ENCODE measurements at places on chromosomes 12 and 14.

- no peak for DNase-seq
Observed at GRCh38 chr12:54368025-54368708, 3.9 kb upstream of the GPR84 start.

DNA sequence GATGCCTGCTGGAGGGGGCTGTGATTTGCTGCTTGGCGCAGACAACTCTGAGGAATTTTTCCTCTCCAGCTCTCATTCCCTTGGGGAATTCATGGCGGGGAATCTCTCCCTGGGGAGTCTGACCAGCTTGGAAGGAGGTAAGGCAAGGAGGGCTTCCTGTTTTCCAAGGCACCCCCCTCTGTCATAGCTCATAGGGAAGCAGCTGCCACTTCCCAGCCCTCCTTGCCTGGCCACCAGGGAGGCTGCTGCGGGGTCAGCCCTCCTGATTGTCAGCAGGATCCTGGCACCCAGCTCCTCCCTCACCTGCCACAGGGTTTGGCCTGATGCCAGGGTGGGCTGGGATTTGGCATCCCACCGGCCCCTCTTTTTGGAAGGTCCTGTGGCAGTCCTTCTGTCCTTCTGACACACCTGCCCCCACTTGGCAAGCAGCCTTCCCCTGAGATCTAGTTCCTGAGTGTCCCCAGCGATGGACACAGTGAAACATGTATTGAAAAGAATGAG lies 74.9 kb downstream of the TSPAN9 start:
- DNase-seq = peak; percentile 53

GRCh38 chr14:69701857-69702256 lies 65.1 kb upstream of the SRSF5 start:
- no peak for DNase-seq

GRCh38 chr12:54331461-54331860 lies 6.5 kb downstream of the COPZ1 start:
- DNase-seq = no peak

- no peak for DNase-seq
Observed at GRCh38 chr12:108634341-108634751, 652 bp upstream of the SELPLG start.

DNA sequence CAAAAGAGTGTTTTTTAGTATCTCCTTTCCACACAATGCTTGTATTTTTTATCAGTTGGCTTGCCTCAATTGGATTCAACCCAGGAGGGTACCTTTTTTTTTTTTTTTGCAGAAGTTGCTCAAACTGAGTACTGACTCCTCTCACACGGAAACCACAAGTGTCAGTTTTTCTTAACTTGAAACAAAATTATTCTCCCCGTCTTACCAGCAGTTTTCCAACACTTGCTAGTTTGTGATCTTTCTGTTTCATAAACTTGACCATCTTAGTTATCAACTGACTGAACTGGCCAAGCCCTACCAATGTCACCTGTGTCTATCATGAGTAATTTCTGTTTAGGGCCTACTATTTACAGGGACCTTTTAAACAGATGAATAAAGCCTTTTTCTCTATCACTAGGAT lies 34.1 kb upstream of the ITPR2 start:
- no peak for DNase-seq

DNA sequence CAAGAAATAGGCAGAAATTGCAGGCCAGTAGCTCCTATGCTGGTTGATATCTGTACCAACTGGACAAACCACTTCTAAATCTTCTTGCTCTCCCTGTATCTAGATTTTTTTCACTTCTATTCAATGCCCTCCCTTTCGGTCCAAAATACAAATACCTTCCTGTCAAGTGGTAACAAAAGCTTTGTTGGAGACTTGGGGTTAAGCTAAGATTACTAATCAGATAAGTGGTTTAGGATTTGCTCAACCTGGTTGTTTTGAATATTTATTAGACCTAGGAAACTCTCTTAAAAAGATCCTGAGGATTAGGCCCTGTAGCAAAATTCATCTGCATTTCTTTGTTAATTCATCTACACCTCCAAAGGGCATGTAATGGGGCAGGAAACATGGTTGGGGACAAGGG lies 410.1 kb downstream of the NAV3 start:
- DNase-seq = no peak

GRCh38 chr14:88095791-88096190 lies 90.9 kb downstream of the GPR65 start:
- no peak for DNase-seq

GRCh38 chr12:69150796-69151127 lies 88.6 kb upstream of the CPSF6 start:
- no peak for DNase-seq

- DNase-seq = no peak
Observed at GRCh38 chr14:87264796-87265195, 728.2 kb downstream of the GALC start.

DNA sequence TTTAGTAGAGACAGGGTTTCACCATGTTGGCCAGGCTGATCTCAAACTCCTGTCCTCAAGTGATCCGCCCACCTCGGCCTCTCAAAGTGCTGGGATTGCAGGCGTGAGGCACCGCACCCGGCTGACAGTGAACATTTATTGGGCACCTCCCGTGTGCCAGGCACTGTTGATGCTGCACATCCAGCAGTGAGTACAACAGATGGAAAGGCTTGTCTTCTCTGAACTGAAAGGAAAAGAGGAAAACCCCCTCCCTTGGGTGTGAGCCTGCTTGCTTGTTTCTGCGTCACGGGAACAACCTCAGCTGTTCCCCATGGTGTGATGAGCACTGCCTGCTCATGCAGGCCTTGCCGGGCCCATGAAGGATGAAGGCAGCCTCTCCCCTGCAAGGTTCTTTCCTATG lies 39.5 kb downstream of the DGLUCY start:
- DNase-seq = no peak

DNA sequence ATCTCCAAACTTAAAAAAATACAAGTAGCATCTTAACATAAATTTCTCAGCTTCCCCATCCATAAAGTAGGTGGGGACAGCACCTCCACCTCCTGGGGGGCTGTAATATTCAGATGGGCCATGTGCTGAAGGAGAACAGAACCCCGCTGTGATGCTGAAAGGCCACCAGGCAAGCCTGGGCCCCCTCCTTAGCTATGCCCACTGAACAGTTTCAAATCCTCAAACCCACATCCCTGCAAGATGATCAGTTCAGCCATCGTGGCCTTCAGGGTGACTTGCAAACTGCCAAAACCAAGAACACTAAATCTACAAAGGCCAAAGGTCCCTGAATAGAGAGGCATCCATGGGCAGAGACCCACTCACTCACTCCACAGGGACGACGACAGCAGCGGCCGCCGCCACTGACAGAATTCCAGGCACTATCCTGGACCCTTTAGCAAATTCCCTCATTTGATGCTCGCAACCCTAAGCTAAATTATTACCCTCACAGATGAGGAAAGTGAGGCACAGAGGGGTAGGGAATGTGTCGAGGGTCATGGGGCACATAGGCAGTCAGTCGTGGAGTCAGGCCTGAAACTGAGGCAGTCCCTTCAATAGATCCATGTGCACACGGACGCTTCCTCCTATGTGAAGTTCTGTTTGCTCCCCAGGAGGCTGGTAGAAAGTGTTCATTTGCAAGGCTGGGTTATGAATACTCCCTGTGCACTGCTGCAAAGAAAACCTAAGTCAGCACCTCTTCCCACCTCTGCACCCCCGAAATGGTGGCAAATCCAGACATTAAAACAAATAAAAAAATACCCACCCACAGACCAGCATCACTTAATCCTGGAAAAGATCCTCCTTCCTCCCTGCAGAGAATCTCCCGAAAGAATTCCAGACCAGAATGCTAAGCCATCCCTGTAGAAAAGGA lies 5.9 kb downstream of the ITPK1 start:
- DNase-seq = no peak

DNA sequence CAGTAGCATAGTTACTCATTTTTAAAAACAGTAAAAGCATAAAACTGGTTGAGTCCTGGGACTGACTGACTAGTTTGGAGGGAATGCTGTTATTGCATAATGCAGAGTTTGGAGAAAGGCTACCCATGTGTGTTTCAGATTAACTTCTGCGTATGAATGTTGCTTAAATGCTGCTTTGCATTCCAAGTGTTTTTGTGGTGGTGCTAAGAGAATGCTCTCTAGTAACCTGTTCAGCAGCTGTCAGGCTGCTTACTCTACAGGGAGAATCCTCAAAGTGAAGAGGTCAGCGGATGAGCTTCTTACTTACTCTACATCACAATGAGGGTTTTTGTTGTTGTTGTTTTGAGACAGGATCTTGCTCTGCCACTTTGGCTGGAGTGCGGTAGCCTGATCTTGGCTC lies 4.3 kb downstream of the DLST start:
- DNase-seq = peak; percentile 93

DNA sequence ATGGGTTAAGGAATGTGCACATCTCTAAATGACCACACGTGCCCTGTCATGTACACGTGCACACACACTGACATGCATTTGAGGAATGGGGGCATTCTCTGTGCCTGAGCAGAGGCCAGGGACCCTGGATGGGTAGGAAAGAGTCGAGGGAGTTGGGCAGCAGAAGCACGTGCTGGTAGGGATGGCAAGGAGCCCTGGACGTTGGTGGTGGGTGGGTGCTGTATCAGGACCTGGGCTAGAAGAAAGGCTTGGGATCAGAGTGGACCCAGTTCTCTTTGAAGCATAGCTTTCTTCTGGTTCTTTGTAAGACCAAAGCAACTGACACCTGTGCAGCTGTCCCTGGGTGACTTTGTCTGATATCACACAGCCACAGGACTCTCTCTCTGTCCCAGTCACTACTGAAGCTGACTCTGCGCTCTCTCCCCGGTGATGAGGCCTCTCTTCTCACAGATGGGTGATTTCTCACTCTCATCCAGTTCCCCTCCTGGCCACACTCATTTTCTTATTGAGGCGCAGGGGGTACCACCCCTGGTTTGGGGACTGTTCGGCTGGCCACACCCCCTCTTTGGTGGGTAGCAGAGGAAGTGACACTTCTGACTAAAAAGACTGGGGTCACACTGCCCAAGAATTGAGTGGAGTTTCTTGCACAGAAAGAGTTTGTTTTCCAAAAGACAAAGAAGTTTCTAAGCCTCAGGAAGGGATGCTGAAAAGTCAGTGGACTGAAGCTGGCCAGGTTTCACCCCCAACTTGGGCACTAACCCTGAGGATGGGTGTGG lies 171.7 kb upstream of the RTL1 start:
- DNase-seq = no peak

GRCh38 chr12:47071241-47071852 lies 8.1 kb upstream of the PCED1B start:
- DNase-seq = no peak

DNA sequence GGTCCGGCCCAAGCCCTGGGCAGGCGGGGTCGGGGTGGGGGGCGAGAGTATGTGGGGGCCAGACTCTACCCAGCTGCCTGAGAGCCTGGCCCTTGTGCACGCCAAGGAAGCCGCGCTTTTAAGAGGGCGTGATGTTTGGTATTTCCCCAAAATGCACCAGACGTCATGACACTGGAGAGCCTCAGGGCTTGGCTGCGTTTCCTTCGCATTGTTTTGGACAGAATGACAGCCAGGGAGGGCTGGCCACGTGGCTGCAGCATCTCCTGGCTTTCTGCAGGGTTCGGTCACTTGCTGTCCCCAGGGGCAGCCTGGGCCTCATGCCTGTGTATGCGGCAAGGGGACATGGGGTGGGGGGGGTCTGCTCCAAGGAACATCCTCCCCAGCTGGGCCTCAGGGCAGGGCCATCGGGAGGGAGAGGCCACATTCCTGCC lies 16.1 kb upstream of the NUDT14 start:
- DNase-seq = peak; percentile 76

DNA sequence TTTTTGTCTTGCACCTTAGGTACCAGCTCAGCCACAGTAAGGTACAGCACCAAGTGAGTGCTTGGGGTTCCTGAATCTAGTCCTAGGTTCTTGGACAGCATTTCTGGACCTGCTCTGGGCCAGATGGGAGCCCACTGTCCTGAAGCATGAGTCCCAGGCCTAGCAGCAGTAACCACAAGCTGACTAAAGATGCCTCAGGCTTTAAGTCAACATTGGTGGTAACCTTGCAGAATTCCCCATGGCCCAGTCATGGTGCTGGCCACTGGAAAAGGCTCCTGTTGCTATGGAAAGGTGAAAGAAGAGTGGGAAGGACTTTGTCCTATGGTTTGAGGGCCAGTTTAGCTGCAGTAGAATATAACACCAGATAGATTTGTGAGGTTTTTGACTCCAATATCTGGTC lies 86.9 kb upstream of the CLEC14A start:
- DNase-seq = peak; percentile 29

DNA sequence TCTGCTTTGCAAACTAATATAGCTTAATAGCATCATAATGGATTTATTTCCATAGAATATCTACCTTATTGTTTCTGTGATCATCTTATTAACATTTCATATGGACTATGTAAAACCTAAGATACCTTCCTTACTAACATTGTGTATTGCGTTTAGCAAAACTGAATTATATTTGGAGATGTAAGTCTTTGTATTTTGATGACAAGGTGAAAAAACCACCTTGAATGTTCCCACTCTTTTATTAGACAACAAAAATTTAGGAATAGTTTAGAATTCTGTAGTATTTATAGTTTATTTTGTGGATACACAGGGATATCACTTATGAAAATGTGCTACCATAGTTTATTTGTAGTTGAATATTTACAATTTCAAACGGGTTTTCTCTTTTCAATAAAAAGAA lies 32.0 kb downstream of the RASSF8 start:
- DNase-seq = no peak

DNA sequence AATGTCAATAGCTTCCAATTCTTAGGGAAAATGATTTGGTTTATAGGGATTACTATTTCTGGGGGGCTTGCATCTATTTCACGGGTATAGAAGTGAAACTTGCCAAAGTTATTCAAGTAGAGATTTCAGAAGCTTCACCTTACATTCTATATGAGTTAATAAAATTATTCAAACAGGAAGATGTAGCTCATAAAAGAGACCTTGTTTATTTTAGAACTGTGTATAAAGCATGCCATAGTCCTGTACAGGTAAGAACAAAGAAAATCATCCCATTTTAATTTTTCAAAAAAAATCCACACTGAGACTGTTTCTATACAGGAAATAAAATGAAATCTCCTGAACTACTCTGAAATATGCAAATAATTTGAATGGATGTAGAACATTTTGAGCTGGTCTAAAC lies 834.7 kb downstream of the TRHDE start:
- no peak for DNase-seq

DNA sequence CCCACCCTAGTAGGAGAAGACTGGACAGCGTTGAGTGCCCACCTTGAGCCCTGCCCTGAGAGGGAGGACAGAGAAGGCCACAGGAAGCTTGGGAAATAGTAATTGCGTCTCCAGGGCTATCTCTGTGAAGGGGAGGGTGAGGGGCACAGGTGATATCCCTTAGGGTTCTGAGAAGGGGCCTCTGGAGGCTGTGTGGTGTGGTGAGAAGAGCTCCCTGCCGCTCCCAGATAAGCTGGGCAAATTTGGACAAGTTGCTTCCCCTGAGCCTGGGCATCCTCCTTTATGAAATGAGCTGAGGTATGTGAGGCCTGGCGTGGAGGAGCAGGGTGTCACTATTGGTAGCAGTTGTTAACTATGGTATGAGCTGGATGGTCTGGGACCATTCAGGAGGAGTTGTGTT lies 23.5 kb upstream of the LRP1-AS start:
- DNase-seq = no peak

DNA sequence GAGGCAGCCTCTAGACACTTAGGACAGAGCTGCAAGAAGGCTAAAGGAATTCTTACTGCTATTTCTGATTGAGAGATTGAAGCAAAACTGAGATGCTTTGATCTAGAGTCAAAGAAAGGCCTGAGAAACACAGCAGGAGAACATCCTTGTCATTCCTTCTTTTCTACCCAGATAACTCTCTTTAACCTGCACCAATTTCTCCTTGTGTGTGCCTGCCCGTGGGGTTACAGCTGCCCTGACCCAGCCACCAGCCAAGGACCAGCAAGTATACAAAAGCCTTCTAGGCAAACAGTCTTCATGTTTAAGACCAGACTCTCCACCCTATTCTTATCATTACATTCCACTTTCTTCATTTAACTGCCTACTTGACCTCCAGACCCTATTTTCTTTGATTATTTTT lies 81.7 kb upstream of the PRB2 start:
- DNase-seq = no peak

GRCh38 chr12:1840981-1841425 lies 20.6 kb downstream of the LRTM2 start:
- DNase-seq = no peak
